Fibroblast of skin of right quadriceps (primary cell): ENCODE measurements at places on chromosomes 7 and 10.

- DNase-seq = peak; percentile 31
These were observed 42.8 kb downstream of the RNLS start for GRCh38 chr10:88540351-88540750.

- peak; percentile 38 for DNase-seq
These were observed 124.9 kb upstream of the TCERG1L start for GRCh38 chr10:131436458-131436857.

- DNase-seq = no peak
These were observed 160.8 kb upstream of the NPSR1 start for GRCh38 chr7:34497153-34497777.

DNA sequence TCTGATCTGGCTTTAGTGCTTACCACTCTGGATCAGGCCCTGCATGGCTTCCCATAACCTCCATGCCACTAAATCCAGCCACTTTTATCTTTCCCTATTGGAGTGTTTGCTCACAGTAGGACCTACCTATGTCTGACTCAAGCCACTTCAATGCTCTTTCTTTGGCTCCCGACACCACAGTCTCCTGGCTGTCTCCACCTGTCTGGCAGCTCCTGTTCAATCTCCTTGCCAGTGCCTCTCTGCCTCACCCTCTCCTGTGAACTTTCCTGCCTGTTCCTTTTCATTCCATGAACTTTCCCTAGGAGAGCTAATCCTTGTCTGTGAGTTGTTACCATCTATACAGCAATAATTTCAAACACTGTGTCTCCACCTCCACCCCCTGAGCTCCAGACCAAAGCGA is 82.6 kb upstream of the UCN3 start:
- DNase-seq = no peak

- no peak for DNase-seq
These were observed 12.6 kb downstream of the BAZ1B start for GRCh38 chr7:73509463-73509862.

DNA sequence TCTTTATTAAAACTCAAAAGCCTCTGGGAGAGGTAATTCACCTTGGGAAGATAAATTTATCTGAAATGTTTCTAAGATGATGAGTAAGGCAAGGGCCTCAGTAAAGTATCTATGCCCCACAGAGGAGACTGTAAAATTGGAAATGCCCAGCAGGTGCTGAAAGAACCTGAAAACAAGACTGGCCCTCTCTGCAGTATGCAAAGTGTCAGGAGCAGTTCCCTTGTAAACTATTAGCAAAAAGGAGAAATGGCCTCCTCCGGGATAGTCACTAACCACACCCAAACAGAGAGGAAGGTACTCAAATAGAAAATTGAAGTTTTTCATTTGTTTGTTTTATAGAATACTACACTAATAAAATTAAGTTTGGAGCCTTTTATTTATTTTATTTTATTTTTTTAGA is 81.2 kb downstream of the FZD1 start:
- DNase-seq = no peak

- peak; percentile 26 for DNase-seq
These were observed 488 bp downstream of the ARMC10 start for GRCh38 chr7:103075337-103075918.

DNA sequence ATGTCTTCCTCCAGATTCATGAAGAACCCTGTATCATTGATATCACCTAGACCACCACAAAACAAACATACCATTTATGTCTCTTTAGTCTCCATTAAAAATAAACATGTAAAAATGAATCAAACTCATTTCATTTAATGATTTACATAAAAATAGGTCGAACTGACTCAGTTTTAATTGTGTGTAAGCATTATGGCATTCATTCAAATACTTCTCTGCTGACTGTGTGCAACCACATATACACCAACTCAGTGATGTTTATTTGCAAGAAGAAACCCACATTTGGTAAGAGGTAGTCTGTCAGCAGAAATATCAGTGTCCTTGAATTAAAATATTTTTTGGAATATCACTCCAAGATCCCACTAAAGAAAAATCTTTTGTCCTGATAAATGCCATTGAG is 30.5 kb downstream of the ABCB1 start:
- DNase-seq = peak; percentile 81

GRCh38 chr7:25716421-25716820 is 435.6 kb upstream of the NFE2L3 start:
- peak; percentile 28 for DNase-seq

DNA sequence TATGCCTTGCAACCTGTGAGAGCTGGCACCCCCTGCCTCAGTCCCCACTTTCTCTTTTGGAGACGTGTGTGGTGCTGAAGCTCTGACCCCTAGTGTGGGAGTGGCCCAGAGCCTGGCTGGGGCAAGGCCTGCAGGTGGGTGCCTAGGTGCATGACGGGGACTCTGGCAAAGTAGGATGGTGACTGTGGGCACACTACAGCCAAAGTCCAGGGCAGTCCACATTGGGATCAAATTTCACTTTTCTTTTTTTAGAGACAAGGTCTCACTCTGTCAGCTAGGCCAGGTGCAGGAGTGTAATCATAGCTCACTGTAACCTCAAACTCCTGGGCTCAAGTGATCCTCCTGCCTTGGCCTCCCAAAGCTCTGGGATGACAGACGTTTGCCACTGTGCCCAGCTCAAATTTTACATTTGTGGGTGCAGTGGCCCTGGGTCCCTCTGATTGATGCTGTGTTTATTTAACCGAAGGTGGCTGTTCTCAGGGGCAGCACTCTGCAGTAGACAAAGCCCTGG is 52.3 kb downstream of the NEURL1 start:
- no peak for DNase-seq

DNA sequence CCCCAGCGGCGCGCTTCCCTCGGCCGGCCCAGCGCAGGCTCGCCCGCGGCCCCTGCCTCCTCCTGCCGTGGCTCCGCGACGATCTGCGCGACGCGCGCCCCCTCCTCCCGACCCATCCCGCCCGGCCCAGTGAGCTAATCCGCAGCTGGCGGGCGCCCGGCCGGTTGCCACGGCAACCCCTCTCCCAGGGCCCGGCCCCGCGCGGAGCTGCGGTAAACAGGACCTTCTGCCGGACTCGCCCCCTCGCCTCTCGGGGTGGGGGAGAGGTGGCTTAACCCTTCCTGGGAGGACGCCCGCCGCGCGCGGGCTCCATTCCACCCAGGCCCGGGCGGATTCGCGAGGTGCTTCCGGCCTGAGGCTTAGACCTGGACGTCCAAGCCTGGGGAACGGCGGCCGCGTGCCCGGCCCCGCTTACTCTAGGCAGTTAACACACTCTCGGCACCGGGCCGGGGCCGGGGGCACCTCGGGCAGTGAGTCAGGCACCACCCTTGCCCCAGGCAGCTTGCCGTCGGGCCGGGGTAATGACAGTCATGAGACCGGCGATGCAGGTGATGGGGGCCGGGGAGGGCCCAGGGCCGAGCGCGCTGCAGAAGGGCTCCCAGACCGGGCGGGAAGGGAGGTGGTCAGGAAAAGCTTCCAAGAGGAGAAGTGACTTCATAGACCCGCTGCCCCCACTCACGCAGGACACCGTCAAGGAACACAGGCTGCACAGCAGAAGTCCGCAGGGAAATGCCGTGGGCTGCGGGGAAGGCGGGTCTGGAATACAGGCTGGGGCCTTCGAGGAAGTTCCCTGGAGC is at the start of gene DENND2A:
DENND2A (minus strand) TSS at position 87 of the 797 bp plus-strand sequence. CDS start 38,416 bp downstream, outside the sequence.
- DNase-seq = peak; percentile 58

- peak; percentile 36 for DNase-seq
These were observed 69.0 kb downstream of the TAF3 start for GRCh38 chr10:7887174-7887816.

DNA sequence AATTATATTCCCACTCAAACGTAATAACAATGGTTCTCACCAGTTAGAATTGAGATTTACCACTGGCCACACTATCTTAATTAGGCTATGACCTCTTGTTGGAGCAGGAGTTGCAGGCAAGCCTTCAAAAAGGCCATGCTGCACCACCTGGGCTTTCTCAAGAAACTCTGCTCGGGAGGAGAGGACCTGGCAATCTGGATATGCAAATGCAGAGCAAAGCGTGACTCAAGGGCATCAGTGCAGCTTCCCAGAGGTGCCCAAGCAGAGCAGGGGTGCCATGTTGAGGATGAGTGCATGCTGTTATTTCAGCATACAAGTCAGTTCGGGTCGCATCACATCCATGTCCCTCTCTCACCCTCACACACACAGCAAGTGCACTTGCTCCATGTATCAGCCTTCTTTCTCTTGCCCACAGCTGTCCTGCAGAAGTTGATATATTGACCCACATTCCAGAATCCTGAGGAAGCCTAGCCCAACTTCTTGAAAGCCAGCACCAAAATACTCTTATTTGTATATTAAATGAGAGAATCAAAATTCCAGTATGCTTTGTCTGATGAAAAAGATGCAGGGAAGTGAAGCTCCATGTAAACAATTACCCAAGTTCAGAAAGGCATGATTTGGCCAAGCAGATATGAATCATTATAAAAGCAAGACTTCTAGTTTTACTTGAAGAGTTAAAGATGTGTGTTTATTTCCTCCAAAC is 55.7 kb upstream of the IL6 start:
- DNase-seq = peak; percentile 23

DNA sequence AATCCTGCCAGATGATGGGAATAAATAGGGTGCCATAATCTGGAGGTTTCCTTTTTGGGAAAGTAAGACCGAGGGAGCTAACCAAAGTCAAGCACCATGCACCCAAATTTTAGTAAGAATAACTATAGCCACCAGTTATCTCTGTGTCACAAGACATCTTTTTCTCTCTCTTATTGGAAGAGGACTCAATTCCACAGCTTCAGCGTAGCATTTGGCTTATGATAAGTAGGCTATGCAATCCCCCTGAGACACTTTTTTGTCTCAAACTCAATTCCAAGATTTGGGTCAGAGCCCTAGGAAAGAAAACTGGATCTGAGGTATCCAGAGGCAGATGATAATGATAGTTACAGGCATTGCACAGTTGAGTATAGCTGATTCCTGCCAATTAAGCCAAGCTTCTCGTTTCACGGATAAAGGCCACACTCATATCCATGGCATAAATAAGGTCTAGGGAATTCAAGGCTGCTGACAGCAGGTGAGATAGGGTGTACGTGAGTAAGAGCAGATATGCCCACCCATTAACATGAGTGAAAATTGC is 425.2 kb upstream of the CNTNAP2 start:
- DNase-seq = no peak

DNA sequence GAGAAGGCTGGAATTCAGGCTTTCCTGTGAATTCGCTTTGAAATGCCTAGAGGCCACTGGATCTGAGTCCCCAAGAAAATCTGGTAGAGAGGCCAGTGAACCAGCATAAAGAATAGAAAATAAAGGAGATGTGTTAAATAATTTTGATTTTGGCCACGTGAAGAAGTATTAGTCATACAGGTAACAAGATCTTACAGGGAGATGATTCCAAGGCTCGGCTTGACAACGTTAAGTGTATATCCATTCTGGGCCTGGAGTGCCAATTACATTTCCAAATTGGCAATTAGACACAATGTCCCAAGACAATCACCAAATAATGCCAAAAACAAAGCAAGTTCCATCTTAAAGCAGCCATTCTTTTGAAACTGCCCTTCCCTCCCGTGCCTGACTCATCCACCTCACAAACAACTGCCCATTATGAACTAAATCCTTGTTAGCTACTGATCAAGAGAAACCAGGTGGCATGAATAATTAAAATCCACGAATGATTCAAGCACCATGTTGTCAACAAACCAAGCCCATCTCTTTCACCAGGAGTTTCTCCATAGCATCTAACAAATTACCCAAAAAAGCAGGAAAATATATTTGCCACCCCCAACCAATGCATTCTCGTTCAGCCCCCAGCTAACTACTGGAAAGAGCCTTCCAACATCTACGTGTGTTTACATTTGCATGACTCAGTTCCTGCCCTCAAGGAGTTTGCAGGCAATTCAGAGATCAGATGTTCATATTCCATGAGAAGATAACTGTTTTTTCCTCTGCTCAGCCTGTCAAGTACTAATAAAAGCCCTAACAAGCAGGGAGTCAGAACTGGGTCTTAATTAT is 8.5 kb downstream of the KCNMA1 start:
- DNase-seq = peak; percentile 49

GRCh38 chr7:79570903-79571302 is 117.4 kb upstream of the MAGI2 start:
- DNase-seq = no peak

GRCh38 chr7:131525820-131526219 is 30.6 kb downstream of the PODXL start:
- peak; percentile 28 for DNase-seq

GRCh38 chr7:1249731-1250130 is 17.1 kb downstream of the UNCX start:
- DNase-seq = no peak

GRCh38 chr10:76302961-76303630 is 871.7 kb downstream of the LRMDA start:
- peak; percentile 35 for DNase-seq

- no peak for DNase-seq
These were observed 35.8 kb upstream of the PLPP4 start for GRCh38 chr10:120421250-120421649.

- no peak for DNase-seq
These were observed 71.2 kb downstream of the ADRA2A start for GRCh38 chr10:111148025-111148424.

DNA sequence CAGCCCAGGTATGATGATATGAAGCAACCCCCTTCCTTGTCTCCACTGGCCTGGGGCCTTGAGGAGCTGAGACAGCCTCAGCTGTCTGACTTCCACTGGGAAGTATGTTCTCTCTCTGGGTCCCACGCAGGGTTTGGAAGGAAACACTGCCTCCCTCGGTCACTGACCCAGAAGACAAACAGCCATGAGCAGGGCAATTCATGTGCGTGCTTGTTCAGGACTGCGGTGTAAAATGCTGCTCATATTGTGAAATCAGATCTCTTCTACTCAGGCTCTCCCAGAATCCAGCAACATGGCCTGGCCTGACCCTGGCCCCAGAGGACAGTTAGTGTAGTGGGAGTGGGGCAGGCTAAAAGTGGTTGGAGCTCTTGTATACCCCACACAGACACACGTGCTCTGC is 2.8 kb downstream of the CLCN1 start:
- DNase-seq = peak; percentile 15

DNA sequence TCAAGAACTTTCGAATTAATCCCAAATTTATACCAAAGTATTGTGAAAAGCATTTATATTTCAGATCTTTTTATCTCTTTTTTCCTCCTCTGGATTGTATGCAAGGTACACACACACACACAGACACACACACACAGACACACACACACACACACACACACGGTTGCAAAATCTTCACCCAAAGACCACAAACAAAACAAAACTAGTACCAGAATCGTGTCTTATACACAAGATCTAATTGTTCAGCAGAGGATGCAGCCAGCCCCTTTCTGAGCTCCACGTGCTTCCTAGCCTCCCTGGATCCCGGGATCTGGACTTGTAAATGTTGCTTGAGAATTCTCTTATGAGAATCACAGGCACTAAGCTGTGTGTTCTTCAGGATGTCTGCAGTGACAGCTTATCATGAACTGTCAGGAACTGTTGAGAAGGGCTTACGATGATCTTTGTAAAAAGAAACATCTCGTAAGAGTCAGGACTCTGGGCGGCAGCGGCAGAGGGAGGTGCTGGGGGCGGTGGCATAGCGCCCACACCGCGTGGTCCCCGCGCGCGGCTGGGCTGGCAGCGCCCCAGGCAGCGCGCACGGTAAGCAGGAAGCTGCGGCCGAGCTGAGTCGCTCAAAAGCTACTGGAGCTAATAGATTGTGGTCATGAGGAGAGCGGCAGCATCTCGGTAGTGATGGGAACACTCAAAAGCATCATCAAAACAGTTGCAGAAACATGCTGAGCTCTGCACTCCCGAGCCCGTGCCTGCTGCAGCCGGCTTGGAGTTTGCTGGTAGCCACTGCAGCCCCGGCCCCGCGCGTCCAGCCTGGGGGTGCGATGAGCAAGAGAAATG is 277.6 kb downstream of the GATA3 start:
- peak; percentile 55 for DNase-seq

- no peak for DNase-seq
These were observed 18.8 kb downstream of the AKR1B1 start for GRCh38 chr7:134440067-134440466.
